Adrenal gland (tissue), 19 donors: ENCODE measurements at places on chromosomes 13 and 19. TPM values are rescaled to one million over a fixed set of nuclear protein-coding genes. Genes with fewer than 3 reads are reported as not detected.
A peak's percentile ranks its signal among the peaks of the same experiment; 100 is the strongest.

GRCh38 chr13:48531416-48532255 lies 1.2 kb downstream of the RCBTB2 start:
- no peak for DNase-seq

- DNase-seq: no peak
Observed at GRCh38 chr13:41854758-41855157, 106.2 kb downstream of the VWA8 start.

DNA sequence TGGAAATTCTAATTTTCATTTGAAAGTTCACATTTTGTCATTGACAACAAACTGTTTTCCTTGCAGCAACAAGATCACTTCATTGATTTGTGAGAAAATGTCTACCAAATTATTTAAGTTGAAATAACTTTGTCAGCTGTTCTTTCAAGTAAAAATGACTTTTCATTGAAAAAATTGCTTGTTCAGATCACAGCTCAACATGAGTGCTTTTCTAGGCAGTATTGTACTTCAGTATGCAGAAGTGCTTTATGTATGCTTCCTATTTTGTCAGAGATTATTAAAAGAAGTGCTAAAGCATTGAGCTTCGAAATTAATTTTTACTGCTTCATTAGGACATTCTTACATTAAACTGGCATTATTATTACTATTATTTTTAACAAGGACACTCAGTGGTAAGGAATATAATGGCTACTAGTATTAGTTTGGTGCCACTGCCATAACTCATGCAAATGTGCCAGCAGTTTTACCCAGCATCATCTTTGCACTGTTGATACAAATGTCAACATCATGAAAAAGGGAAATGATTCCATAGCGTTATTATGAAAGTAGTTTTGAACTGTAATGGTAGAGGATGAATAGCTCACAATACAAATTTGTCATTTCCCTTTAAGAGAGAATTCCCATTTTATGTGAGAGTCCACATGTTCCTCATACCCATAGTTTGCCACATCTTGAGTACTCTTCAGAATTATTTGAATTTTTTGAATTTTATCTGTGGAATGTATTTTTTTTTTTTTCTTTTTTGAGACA lies 2.6 kb downstream of the BRCA2 start:
- no peak for DNase-seq

DNA sequence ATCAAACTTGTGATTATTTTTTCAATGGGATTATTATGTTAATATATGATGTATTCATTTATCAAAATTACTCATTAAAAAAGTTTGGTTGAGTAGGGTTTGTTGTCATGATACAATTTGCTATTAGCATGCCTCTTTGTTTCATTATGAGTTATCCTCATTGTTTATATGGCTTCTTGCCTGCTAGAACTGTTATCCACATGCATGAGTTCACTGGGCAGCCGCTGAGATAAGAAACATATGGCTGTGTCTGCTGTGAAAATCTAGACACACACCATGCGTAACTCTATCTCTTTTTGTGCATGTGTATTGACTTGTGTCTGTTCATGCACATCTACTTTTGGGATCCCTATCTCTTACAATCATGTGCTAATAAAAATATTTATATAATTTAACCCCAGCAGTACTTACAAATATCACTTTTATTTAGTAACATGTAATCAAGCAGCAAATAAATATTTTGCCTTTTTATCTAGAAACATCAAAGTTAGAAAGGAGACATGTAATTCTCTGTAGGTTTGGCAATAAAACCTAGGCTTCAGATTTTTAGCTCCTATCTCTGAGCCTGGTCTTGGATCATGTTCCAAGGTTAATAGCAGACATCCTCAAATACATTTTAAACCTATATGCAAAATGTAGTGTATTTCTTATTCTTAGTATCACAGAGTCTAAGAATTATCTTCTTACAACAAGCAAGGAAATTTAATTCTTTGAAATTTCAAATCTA lies 11.2 kb upstream of the KLF12 start:
- DNase-seq: no peak

DNA sequence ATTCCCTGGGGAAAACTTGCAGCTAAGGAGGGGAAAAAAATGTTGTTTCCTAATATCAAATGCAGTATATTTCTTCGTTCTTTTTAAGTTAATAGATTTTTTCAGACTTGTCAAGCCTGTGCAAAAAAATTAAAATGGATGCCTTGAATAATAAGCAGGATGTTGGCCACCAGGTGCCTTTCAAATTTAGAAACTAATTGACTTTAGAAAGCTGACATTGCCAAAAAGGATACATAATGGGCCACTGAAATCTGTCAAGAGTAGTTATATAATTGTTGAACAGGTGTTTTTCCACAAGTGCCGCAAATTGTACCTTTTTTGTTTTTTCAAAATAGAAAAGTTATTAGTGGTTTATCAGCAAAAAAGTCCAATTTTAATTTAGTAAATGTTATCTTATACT lies 33.6 kb downstream of the TNFSF11 start:
- DNase-seq: no peak

- DNase-seq: no peak
Observed at GRCh38 chr13:112634102-112634501, 46.1 kb upstream of the TUBGCP3 start.

DNA sequence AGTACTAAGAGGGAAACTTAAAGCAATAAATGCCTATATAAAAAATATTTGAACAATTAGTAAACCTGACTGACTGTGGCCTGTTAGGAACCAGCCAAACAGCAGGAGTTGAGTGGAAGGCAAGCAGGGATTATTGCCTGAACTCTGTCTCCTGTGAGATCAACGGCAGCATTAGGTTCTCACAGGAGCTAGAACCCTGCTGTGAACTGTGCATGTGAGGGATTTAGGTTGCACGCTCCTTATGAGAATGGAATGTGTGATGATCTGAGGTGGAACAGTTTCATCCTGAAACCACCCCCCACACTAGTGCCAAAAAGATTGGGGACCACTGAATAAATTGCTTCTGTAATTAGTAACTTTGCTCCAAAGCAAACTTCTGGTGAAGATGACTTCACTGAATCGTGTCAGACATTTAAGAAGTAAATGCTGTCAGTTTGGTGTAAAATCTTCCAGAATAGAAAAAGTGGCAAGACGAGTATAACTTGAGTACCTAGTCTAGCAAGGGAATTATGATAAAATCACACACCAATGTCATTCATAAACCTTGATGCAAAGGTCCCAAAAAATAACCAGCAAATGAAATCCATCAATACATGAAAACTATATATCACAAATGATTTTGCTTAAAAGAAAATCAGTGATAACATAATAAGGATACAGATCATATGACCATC lies 53.8 kb downstream of the SLC6A16 start:
- DNase-seq: no peak

DNA sequence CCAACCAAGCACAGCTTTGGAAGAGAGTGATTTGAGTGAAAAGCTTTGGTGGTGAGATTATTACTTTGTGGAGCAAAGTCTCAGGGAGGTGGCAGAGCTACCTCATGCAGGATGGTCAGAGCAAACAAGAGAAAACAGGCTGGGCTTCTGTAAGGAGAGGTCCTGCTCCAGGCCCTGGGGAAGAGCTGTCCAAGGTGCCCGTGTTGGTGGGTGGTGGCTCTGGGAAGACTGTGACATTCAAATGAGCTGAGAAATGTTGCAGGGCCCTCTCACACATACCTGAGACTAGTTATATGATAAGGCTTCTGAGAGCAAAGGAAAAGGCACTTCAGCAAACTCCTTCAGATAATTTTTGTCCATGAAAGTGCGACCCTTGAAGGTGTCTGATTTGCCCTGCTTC lies 205.5 kb upstream of the SOX21 start:
- no peak for DNase-seq

DNA sequence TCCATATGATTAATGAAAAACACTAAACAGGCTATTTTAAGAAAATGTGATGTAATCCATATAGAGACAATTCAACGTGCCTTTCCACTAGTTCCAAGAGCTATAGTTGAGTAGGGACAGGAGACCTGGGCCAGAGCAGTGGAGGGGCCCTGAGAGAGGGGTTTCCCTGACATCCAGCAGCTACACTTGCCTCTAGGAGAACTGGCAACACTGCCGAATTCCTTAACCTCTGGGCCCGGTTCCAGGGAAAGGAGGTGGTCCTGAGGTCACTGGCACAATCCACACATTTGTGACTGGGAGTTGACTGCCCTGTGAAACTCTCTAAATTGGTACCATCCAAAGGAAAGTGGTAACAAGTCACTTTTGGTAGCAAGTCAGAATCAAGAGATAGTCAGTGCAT lies 264.4 kb downstream of the DCLK1 start:
- DNase-seq: no peak

DNA sequence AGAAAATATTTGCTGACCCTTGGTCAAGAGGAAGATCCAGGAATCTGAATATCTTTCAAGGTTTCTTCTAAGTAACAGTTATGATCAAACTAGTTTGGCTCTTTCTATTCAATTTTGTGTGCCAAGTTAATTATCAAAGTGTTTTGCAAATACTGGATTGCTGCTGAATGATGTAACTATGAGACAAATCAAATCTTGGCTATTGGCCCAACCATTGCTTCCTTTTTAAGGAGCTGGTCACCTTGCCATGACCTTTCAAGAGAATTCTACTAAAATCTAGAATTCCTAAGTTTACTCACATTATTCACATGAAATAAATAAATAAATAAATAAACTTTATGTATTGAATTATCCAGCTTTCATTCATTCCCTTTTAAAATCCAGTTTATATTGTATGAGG lies 371.8 kb downstream of the SLITRK6 start:
- no peak for DNase-seq

GRCh38 chr19:12994701-12995595 lies at the start of gene NFIX:
Gene NFIX, plus strand, starts transcription at chr19:12995475. Its CDS starts 363 bp downstream, at chr19:12995838.
- DNase-seq: peak; percentile 63

GRCh38 chr13:50844084-50844875 lies 788 bp upstream of the DLEU7 start:
- no peak for DNase-seq

DNA sequence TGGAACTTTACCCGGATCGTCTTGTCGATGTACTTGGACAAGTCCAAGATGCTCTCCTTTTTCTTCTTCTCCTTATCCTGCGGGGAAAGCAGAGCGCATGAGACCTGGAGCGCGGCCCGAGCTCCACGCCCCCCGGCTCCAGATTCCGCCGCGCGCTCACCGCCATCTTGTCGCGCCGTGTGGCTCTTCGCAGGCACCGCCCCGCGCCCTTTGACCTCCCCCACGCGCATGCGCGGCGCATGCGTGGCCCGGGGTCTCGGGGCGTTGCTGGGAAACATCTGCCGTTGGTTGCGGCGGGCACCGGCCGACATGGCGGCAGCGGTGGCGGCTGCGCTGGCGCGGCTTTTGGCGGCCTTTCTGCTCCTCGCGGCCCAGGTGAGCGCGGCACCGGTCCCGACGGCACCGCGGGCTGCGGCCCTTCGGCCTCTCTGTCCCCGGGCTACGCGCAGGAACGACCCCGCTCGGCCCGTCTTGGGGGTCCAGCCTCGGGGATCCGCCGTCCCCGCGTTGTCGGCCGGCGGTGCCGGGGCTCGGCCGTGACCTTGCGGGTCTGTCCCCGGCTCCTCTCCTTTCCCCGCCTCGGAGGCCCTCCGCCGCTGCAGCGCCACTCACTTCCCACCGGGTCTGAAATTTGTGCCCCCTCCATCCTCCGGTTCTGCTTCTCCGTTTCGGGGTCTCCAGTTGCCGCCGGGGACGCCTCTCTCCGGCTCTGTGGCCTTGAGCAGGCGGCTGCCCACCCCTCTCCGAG lies at the start of the genes LSM7 and SPPL2B:
Gene LSM7, minus strand, starts transcription at position 186 of the 748 bp plus-strand sequence. Its CDS starts 20 bp downstream, at position 166.
Gene SPPL2B, plus strand, starts transcription at position 284 of the 748 bp plus-strand sequence. Its CDS starts 26 bp downstream, at position 310.
- peak; percentile 93 for DNase-seq

GRCh38 chr19:7912144-7912696 lies 2.4 kb upstream of the TGFBR3L start:
- DNase-seq: no peak

GRCh38 chr13:112112534-112113276 lies 45.8 kb downstream of the SOX1 start:
- DNase-seq: no peak

GRCh38 chr19:20482721-20483120 lies 82.9 kb downstream of the ZNF737 start:
- DNase-seq: no peak

DNA sequence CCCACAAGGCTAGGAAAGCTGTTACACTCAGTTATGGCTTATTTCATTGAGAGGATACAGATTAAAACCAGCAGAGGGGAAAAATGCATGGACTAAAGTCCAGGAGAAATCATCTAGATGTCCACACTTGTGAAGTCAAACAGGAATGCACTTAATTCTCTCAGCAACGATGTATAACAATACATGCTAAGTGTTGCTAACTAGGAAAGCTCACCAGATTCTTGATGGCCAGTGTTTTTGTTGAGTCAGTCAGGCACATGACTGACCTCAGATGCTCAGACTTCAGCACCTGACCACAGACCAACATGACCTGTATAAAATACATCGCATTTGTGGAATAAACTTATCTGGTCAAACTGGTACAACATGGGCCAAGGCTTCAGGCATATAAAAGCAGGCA lies 470.2 kb upstream of the PRR20A start:
- no peak for DNase-seq

DNA sequence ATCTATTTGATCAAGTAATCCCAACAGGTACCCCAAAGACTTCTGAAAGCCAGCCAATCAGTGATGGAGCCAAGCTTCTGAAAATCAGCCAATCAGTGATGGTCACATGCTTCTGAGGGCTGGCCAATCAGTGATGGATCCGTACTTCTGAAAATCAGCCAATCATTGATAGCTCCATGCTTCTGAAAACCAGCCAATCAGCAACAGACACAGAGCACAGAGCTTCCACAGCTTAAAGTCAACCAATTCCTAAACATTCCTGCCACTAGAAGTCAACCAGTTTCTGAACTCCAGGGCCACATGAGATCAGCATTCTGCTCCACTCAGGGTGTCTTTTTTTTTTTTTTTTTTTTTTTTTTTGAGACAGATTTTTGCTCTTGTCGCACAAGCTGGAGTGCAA lies 8.2 kb upstream of the HSD17B14 start:
- no peak for DNase-seq

DNA sequence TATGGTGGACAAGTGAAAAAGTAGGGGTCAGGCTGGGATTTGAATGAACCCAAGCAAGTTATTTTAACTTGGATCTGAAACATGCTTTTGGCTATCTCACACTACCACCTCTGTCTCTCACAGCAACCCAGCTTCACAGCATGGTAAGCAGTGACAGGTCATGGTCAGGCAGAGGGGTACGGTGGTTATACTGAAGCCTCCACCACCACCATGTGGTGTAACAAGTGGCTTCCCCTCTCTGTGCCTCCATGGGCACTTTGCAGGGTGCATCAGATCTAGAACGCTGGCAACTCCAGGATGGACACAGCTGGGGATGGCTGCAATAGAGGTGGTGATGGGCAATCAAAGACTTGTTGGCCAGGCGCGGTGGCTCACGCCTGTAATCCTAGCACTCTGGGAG lies 739 bp upstream of the TMEM145 start:
- DNase-seq: no peak

The ADAMTSL5 gene
- 3.4 TPM for total RNA-seq

The EBI3 gene
- total RNA-seq: 12.7 TPM

The LGALS7 gene
- not detected for total RNA-seq

The CPAMD8 gene
- total RNA-seq: 11.8 TPM

The SPINT2 gene
- 95.6 TPM for total RNA-seq

The IGFL3 gene
- total RNA-seq: not detected

The KLK2 gene
- not detected for total RNA-seq

The CYP4F2 gene
- not detected for total RNA-seq

The CGB1 gene
- total RNA-seq: not detected

The PSG7 gene
- not detected for total RNA-seq

The SPRED3 gene
- total RNA-seq: 1.2 TPM

The ZNF805 gene
- total RNA-seq: 24.6 TPM

The TMEM59L gene
- 8.4 TPM for total RNA-seq

The PBX4 gene
- 0.78 TPM for total RNA-seq
